ENCODE measurements at places on chromosomes 13 and 19.

GRCh38 chr13:58343076-58343475, 711.5 kb downstream of the PCDH17 start:
- DNase-seq, result no peak

DNA sequence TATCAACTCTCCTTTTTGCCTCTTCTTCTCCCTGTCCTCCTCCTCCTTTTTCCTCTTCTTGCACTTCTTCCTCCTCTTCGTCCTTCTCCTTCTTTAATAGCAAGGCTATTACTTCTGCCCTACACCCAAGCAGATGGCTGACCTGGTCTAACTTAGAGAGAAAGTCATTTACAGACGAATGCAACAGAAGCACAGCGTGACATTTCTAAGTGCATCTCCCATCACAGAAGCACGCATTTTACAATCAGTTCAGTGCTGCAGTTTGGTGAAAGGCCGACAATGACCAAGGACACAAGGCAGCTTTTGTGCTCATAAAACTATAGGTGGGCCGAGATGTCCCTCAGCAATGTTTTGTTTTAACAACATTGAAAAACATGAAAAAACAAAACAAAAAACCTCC, 231.5 kb downstream of the FGF14 start:
- DNase-seq, result no peak

GRCh38 chr19:31505596-31505910, 156.3 kb upstream of the TSHZ3 start:
- DNase-seq, result no peak

DNA sequence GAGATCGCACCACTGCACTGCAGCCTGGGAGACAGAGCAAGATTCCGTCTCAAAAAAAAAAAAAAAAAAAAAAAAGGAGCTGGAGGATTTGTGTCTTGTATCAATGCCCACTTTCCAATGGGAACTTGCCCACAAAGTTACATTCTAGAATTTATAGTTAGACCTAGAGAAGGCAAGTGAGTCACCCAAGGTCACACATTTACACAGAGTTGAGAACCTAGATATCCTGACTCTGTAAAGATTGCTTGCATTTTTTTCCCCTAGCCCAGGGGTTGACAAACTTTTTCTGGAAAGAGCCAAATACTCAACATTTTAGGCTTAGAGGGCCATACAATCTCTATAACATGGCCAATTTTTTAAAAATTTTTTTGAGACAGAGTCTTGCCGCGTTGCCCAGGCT, 7.7 kb upstream of the BRD4 start:
- no peak for DNase-seq

- no peak for DNase-seq
Measured at GRCh38 chr19:54162241-54162805, 2.8 kb upstream of the LENG1 start.

GRCh38 chr13:104798486-104798885, 1732.3 kb upstream of the SLC10A2 start:
- DNase-seq, result no peak

- DNase-seq, result no peak
Measured at GRCh38 chr13:99339736-99340397, 32.7 kb upstream of the GPR183 start.

DNA sequence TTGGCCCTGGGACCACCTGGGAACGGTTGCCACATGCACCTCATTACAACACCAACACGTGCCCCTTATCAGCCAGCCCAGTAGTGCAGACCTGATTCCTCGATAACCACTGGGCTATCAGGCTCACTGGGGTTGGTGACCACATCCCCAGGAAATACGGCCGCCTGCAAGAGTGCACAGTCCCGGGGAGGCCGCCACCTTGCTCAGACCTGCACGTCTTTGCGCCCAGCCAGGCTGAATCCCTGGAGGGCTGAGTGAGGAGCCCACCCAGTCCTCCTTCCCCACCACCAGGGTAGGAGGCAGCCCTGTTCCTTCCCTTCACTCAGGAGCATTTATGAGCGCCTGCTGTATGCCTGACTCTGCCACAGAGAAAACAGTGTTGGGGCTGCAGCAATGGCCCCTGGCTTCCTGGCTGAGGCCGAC, 67.8 kb downstream of the CEBPG start:
- no peak for DNase-seq

- no peak for DNase-seq
Measured at GRCh38 chr19:1811472-1811894, 593 bp downstream of the ATP8B3 start.
